ENCODE measurements at places on chromosomes 3 and 15.
A peak's percentile ranks its signal among the peaks of the same experiment; 100 is the strongest.

DNA sequence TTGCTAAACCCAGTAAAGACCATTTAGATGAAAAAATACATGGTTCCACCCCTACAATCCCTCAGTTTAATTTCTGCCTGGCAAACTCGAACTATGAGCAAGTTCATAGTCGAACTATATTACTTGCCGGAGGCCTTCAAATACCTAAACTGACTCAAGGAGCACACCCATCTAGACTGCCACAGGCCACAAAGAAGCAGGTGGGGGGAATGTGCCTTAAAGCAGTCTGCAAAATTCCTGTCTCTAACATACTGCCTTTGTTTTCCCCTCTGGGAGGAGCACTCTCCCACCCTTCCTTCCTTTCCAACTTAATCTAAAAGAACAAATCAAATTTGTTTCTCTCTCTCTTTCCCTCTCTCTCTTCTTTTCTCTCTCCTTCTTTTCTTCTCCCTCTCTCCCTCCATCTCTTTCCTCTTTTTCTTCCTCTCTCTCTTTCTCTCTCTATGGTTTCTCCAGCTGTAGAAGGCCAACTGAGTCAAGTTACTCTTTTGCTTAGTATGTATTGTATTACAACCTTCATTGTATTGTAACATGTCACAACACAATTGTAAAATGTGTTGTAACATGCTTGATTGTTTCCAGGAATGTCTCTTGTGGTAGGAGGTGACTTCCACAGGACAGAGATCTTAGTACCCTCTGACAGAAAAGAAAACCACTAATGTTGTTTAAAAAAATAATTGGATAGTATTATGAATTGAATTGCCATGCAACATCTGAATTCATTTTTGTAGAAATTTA lies 496.3 kb downstream of the ROBO2 start:
- no peak for DNase-seq

GRCh38 chr15:65870889-65871533 lies 1.7 kb downstream of the RAB11A start:
- no peak for DNase-seq

DNA sequence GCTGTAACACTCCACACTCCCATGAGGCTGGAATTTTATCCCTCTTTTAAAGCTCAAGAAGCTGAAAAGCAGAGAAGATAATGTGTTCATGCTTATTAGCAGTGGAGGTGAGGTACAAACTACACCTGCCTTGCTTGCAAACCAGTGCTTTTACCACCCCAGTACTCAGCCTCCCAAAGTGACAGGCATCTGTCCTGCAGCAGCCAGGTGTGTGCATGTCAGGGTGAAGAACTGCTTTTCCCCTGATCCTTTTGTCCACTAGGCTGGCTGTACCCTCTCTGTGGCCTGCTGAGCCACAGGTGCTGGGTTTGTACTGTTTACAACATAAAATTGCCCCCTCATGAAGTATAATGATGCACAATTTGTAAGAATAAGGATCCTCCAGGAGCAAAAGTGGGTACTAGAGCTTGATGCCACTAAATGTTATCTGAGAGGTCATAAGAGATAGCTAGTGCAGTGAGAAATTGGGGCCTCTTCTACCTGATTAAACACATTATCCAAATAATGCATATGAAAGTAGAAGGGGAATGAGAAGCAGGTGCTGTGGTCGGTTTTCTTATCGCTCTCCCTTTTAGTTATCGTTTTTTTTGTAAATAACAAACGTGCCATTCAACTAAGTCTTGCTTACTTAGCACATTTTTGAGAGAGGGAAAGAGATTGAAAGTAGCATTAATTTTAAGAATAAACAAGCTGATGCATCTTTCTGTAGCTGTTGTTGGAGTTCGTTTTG lies 39.2 kb upstream of the GADL1 start:
- DNase-seq, result no peak

DNA sequence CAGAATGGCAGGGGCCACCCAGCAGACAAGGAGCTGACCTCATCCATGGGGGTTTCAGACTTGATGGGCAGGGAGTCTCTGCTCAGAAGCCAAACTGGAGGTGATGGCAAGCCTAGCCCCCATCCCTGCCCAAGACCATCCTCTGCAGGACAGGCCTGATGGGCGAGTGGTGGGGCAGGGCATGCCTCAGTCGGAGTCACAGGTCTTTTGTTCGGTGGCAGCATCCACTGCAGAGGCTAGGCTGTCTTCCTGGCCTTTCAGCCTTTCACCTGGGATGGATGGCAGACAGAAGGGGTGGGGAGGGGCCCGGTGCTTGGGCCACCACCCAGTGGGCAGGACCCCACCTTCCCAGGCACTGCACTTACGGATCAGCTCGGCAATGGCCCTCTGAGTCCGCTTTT lies 44.4 kb downstream of the PTH1R start:
- DNase-seq, result no peak

DNA sequence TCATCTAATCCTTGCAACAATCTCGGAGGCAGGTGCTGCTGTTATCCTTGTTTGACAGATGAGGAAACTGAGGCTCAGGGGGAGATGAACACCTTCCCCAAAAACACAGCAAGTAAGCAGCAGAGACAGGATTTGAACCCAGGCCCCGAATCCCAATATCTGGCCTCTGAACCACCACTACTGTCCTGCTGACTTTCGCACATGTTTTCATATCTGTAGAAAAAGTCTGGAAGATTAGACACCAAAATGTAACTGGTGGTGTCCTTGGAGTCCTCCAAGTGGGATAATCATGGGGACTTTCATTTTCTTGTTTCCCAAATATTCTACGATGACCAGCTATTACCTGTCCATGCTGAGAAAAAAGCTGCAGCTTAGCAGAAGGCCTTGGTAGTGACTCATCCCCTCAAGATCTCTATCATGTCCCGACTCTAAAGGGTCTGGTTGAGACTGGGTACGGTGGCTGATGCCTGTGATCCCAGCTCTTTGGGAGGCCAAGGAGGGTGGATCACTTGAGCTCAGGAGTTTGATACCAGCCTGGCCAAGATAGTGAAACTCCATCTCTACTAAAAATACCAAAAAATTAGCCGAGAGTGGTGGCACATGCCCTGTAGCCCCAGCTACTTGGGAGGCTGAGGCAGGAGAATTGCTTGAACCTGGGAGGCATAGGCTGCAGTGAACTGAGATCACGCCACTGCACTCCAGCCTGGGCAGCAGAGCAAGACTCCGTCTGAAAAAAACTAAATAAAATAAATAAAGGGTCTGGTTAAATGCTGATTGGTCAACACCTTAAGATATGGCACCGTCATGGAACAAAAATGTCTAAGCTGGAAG lies 8.6 kb downstream of the IRAK2 start:
- DNase-seq, result no peak

DNA sequence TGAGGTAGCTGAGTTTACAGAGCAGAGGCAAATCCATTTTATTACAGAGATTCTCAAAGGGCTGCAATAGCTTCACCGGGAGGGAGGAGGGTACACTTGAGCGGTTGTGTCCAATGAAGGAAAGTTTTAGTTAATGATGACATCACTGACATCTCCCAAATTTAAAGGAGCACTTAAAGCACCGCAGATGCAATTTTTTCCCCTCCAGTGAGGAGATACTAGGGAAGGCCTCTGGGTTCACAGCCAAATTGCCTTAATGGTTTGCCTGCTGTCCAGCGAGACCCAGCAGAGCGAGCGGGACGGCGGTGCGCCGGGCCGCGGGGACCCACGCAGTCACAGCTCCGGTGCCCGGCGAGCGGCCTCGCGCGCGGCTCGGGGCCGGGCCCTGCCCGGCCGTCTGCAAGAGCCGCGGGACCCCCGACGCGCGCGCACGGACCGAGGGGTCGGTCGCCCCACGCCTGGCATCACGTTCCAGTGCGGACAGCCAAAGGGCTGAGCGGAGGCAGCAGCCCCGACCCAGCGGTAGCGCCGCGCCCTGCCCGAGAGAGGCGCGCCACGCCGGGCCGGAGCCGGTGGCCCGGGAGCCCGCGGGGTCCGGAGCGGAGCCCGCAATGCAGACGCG lies 160.5 kb upstream of the CHRNA7 start:
- no peak for DNase-seq

- DNase-seq, result no peak
Measured at GRCh38 chr3:25556447-25556846, 108.3 kb downstream of the TOP2B start.

DNA sequence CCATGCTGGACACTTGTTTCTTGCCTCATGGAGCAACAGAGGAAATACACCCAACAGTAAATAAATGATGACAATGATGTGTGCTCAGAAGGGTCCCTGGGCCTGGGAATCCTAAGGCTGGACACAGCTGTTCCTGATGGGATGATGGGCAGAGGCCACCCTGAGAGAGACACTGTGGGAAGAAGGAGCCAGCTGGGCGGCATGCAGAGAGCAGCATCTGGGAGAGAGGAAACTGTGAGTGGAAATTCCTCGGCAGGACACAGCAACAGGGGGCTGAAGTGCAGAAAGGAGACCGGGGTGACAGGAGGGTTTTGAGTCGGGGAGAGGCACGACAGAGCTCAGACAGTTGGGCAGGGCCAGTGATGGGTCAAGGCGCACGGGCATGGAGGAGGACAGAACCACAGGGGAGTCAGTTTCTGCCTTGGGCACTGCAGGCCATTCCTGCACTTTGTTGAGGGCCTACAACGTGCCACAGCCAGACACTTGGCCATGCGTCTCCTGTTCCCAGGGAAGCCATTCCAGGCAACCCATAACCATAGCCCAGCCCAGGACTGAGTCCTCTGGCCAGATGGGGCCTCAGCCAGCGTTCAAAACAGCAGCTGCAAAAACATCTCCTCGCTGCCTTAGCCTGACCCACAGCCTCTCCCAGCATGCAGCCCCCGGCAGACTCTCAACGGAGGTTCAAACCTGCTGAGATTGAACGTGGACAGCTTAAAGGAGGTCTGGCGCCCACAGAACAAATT lies 36.7 kb upstream of the SLC6A1 start:
- no peak for DNase-seq

- DNase-seq, result peak; percentile 15
Measured at GRCh38 chr15:43285609-43286037, 18.9 kb upstream of the TGM5 start.

GRCh38 chr15:78650022-78650421 lies 9.0 kb upstream of the CHRNB4 start:
- DNase-seq, result no peak

GRCh38 chr3:122025296-122025695 lies 3.2 kb upstream of the ILDR1 start:
- no peak for DNase-seq

DNA sequence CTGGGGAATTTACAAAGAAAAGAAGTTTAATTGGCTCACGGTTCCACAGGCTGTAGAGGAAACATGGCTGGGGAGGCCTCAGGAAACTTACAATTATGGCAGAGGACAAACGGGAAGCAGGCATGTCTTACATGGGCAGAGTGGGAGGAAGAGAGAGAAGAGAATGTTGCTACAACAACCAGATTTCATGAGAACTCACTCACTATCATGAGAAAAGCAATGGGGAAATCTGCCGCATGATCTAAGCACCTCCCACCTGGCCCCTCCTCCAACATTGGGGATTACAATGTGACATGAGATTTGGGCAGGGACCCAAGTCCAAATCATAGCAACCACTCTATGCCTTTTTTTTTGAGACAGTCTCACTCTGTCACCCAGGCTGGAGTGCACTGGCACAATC lies 28.8 kb downstream of the PCNP start:
- no peak for DNase-seq

DNA sequence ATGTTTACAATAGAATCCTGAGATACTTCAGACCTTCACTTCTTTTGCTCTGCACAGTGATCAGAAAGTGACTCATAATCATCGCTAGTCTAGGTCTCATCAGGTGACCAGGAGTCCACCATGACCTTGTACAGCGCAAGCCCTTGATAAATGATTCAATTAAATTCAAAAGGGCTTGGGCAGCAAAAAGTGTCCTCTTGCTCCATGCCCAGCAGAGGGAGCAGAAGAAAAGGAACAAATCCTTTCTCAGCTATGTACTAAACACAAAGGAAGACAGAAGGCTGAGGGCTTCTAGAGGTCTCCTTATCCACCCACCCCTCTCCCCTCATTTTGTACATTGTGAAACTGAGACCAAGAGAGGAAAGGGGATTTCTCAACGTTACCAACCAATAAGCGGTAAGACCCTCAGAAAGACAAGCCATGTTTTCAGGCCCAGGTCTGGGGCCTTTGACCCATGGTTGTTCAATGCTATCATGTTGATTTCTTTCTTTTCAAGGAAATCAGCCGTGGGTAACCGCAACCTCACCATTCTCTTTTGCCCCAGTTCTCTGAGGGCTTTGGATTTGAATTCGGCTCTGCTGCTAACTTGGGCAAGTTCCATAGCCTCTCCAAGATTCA lies 74.8 kb downstream of the AQP9 start:
- DNase-seq, result no peak

DNA sequence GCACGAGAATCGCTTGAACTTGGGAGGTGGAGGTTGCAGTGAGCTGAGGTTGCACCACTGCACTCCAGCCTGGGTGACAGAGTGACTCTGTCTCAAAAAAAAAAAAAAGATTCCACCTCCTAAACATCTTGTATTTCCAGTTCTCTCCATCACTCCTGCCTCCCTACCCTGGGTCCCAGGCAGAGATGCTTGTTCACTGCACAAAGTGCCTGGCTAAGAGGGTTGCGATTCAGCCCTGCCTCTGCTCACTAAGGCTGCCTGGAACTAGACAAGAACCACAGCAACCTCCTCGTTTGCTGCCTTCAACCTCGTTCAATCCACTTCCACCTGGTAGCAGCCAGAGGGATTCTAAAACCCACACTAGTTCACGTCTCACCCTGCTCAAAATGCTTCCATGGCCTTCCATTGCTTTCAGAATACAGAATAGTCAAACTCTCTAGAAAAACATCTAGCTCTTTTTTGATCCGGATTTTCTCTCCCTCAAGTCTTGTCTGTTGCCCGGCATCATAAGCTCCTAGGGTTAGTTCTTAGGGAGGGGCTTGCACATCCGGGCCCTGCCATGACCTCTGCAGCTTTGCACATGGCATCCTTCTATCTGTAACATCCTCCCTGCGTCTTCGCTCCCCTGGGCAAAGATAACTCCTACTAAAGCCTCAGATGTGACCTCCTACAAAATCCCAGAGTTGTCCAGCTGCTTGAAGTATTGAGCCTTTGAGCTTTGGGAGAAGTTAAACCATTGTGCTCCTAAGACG lies 1.0 kb upstream of the MCM2 start:
- DNase-seq, result no peak

DNA sequence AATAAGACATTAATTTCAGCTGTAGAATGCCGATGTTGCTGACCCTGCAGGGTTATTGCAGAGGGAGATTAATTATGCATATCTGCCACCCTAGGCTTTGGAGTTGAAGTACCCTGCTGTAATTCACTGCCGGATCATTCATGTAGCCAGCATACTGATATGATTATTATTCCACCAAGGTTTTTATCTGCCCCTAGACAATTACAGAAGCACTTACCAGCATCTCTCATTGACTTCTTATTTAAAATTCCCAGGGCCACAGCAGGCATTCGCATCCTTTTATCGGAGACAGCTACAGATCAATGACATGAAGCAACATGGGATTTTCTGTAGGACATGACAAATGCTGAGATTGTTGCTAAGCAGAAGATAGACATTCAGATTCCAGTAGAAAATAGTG lies 31.3 kb downstream of the IL1RAP start:
- no peak for DNase-seq

Measured in skeletal muscle cell (primary cell).